ENCODE measurements at places on chromosomes 12 and 14.
A peak's percentile ranks its signal among the peaks of the same experiment; 100 is the strongest.

DNA sequence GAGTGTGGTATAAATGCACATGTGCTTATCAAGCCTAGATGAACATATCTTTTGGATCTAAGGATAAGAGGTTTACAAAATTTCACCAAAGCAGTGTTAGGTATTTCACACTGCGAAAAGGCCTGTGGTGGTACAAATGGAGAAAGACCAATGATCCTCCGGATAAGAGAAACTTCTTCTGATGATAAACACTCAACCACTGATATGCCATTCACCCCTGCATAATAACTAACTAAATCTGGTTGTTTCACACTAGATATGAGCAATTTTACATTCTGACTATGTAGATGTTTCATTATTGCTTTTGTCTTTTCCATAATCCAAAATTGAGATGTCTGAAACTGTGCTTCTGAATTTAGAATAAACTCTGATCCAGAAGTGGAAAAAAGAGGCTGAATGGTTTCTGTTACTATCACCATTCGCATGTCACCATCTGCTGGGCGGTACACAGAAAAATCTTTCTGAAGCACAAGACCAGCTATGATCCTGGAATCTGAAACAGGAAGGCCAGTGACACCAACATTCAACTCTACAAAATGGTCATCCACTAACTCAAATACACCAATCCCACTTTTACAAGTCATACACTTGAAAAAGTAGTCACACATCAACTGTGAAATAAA lies 1.3 kb downstream of the BBS10 start:
- peak; percentile 80 for DNase-seq

DNA sequence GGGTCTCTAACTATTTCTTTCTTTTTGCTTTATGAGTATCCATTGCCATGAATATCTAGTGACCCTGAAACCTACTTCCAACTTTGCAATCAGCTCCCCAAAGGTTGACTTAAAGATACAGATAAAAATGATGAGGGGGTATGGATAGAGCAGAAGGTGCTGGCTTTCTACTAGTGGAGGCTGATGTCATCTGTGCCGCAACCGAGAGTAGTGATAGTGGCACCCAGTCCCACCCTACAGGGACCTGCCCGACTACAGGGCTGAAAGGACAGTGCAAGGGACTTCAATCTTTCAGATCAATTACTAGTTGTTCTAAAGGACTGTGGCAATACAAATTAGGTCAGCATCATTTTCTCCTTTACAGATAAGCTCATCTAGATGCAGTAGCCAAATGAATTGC lies 806.0 kb downstream of the VRK1 start:
- no peak for DNase-seq

DNA sequence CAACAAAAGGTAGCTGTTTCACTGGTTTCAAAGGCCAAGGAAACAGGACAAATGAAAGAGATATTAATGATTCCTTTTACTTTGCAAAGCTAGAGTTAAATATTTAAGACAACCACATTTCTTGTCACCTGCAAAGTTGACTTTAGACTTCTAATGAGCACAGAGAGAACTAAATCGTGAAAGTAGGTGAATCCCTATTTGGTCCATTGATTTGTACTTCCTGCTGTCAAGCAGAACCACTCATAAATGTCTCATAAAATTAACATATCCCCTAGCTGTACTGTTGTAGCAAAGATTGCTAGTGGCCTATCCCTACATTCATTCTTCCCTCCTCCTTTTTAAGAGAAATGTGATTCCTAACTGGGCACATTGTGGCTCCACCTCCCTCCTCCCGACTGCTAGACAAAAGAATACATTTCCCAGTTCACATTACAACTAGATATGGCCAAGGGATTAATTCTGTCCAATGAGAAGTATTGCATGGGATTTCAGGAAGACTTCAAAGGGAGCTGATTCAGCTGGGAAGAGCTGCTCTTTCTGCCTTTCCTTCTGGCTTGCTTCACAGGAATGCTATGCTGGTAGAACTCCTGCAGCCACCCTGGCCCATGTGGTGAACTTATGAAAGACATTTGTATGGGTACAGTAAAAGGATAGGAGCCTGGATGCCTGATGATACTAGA lies 227.5 kb upstream of the ABCD2 start:
- no peak for DNase-seq

- no peak for DNase-seq
Measured at GRCh38 chr12:97426492-97427116, 36.0 kb upstream of the RMST start.

GRCh38 chr14:101471723-101472517 lies 89.4 kb upstream of the DIO3 start:
- no peak for DNase-seq

GRCh38 chr12:119479121-119479561 lies 114.4 kb upstream of the TMEM233 start:
- no peak for DNase-seq

GRCh38 chr14:76844223-76844622 lies 18.0 kb downstream of the LRRC74A start:
- peak; percentile 41 for DNase-seq

- peak; percentile 81 for DNase-seq
Measured at GRCh38 chr14:24279301-24280186, 8.1 kb upstream of the RABGGTA start.

- DNase-seq = no peak
Measured at GRCh38 chr12:54164387-54165145, 24.2 kb downstream of the SMUG1 start.

DNA sequence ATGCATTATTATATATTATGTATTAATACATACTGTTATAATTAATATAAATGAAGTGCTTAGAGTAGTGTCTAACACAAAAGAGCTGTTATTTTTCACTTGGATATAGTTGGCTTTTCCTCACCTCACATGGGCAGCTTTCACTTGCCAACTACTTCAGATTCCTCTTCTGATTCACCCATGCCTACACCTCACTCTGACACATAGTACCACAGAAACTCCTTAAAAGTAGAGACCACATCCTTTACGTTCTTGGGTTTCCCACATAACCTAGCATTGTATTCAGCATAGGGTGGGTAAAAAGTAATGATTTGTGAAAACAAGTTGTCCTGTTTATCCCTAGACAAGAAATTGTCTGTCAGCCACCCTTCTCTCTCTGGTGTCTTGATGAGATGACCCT lies 61.0 kb downstream of the DIO2 start:
- no peak for DNase-seq

DNA sequence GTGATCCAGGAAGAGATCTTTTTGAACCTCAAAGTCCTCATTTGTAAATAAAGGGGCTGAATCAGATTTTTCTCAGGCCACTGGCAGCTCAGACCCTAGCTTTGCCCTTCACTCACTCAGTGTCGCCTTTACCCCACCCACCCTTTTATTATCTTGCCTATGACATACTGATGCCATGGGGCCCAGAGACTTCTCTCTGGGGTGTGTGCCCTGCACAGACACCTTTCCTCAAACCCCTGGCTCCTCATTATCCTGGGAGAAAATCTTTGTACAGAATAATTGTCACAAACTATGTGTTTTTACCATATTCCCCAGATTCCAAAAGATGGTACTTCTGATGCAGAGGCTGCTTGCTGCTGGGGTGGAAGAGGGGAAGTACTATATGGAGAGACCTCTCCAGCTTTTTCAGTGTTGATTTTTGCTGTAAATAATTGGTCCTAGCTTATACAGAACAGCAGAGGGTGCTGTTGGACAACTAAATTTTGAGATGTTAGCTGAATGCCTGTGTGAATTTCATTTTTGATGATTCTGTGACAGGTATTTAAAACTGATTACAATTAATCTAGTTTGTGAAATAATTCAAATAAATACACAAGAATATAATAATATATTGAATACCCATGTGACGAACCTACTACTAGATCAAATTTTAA lies 53.9 kb upstream of the DCD start:
- DNase-seq = peak; percentile 53

GRCh38 chr14:104678346-104678745 lies 11.1 kb upstream of the INF2 start:
- no peak for DNase-seq

DNA sequence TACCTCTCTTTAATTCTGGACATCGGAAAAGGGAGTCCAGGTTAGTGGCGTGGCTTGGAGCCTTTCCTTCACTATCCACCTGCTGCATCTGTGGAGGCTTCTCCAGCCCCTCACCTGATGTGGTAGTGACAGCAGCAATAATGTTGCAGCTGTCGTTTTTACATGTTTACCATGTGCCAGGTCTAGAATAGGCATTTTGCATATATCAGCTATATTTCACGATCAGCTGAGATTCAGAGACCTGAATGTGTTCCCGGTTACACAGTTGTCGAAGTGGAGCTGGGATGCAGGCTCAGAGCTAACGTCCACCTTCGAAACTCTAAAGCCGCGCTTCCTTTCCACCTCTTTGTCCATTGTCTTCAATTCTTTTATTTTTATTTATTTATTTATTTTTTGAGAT lies 91.0 kb downstream of the BORCS5 start:
- no peak for DNase-seq

- no peak for DNase-seq
Measured at GRCh38 chr14:103091041-103091882, 3.3 kb upstream of the EXOC3L4 start.

DNA sequence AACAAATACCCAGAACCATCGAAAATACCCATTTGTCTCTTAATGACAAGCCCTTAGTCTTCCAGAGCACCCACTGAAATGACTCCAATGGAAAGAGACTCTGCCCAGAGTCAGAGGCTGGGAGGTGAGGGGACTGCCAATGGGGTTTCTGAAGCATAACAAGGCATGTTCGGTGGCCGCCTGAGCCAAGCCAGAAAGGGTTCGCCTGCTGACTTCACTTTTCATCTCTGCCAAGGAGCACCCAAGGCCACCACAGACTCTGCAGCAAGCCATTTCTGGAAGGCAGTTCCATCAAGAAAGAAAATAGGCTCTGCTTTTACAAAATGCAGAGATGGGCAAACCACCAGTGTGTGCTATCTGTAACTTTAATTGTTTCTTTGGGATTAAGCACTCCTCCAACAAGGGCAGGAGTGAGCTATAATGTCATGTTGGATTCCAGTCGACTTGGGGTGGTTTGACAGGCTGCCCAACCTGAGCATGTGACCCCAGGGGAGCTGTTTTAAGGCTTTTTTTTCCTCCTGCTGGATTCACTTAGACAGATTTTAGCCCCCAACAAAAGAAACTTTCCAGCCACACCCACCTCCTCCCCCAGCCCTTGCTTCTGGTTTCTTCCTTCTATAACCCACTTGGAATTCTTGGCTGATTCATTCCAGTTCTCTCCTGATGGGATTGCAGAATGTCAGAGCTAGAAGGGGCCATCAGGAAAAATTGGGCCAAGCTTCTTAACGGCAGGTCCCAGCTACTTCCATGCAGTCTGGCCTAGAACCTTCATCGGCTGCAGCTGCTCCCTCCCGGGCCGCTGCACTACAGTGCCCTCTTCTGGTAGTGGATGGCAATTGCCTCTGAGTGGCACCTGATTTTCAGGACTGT lies 24.1 kb downstream of the CKAP4 start:
- peak; percentile 52 for DNase-seq

DNA sequence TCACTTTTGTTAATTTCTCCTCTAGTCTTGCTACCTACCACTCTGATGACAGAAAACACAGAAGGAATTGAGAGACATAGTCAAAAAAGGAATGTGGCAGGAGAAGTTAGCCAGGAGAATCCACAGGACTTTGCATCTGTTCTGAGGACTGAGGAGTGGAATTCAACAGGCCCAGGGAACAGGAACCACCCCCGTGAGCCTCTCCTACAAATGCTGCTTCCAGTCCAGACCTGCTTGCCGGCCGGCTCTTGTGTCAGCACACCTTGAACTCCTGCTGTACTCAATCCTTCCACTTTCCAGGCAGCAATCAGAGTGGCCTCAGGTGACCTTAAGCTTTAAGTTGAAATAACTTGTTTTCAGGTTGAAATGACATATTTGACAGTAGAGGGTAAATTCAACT lies 903.1 kb downstream of the BCL11B start:
- no peak for DNase-seq

DNA sequence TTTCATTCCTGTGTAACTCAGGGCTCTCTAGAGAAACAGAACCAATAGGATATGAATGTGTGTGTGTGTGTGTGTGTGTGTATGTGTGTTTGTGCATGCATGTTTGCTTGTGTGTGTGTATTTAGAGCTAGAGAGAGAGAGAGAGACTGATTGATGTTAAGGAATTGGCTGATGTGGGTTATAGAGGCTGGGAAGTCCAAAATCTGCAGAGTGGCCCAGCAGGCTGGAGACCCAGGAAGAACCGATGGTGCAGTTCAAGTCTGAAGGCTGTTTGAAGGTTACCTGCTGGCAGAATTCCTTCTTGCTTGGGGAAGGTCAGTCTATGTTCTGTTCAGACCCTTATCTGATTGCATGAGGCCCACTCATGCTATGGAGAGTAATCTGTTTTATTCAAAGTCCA lies 64.7 kb downstream of the ADCK1 start:
- DNase-seq = no peak

- DNase-seq = peak; percentile 31
Measured at GRCh38 chr12:130761537-130762318, 45.6 kb upstream of the RIMBP2 start.

- no peak for DNase-seq
Measured at GRCh38 chr12:110745542-110746284, 3.0 kb upstream of the PPP1CC start.

DNA sequence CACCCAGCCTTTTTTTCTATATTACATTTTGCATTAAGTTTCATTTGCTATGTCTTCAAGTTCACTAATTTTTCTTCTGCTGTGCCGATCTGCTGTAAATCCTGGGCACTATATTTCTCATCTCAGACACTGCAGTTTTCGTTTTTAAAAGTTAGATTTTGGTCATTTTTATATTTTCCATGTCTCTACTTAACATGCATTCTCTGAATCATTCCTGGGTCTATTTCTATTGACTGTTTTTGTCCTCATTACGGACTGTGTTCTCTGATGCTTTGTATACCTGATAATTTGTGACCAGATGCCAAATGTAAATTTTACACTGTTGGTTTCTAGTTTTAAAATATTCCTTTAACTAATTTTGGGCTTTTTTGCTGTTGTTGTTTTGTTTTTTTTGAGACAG lies 64.5 kb downstream of the R3HDM2 start:
- DNase-seq = no peak

DNA sequence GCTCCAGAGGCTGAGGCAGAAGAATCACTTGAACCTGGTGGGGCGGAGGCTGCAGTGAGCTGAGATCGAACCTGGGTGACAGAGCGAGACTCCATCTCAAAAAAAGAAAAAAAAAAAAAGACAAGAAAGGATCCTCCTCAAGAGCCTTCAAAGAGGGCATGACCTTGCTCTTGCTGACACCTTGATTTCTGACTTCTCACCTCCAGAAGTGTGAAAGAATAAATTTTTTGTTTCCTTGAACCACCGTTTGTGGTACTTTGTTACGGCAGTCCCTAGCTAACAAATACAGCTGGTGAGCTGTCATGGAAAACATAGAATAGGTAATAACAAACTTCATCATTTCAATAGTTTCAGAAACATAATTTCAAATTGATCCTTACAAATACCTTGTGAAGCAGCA lies 1.9 kb upstream of the ACTR10 start:
- DNase-seq = no peak

- no peak for DNase-seq
Measured at GRCh38 chr12:97854477-97854876, 391.9 kb downstream of the RMST start.

DNA sequence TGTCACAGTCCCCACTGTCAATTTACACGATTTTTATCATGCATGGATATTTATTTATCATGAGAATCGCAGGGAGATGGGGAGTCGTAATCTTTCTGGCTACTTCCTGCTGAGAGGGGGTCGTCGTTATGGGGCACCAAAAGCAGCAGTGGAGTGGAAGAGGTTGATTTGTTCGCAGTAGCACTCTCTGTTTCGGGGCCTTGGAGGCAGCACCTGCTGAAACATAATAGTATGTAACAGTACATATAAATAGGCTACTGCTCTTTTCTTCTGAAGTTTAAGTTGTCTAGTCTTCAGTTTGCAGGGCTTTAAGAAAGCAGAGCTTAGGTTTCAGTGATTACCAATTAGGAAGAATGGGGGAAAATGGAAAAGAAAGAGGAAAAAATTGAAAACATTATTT lies 3.8 kb downstream of the SOAT2 start:
- no peak for DNase-seq

- no peak for DNase-seq
Measured at GRCh38 chr14:35138585-35138984, 16.2 kb downstream of the PRORP start.

All from globus pallidus (tissue), 1 donor.